ENCODE measurements at places on chromosomes 5 and 9.
A peak's percentile ranks its signal among the peaks of the same experiment; 100 is the strongest.

GRCh38 chr9:128625391-128626146 lies 31.1 kb downstream of the DYNC2I2 start:
- no peak for DNase-seq

DNA sequence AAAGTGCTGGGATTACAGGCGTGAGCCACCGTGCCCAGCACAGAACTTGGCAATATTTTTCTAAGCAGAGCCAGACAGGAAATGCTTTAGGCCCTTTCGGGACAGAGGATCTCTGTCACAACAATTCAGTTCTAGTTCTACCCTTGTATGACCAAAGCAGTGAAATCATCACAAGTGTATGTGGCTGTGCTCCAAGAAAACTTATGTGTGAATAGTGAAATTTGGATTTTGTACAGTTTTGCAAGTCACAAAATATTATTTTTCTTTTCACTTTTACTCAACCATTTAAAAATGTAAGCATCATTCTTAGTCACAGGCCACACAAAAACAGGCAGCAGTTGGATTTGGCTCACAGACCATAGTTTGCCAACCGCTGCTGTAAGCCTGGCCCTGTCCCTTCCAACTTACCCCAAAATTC lies 20.4 kb upstream of the PRUNE2 start:
- DNase-seq, result peak; percentile 92

GRCh38 chr9:69190863-69191181 lies 16.7 kb downstream of the TJP2 start:
- DNase-seq, result no peak

DNA sequence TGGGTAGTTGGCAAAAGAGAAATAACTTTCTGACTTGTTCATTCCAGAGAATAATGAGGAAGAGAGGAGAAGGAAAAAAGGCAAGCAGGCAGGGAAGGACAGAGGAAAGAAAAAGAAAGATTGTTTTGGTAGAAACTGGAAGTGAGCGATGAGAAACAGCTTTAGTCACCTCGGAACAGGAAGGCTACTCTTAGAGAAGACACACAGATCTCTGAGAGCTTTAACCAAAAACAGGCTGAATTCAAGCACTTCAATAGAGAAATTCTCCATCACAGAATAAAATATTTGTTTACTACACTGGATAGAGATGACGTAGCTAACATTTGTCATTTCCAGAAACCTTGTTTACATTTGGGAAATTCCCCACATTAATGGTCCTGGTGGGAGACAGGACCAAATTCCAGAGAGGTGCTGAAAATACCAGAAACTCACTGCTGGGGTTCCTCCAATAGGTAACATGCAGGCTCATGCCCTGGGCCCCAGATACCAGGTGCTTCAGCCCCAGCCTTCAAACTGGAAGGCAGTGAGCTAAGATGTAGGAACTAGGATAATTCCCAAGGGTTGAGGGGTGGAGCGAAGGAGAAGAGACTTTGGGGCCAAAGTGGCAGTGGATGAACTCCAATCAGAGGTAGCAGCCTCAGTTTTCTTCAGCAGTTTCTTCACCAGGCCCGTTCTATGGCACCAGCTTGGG lies 227.7 kb upstream of the GRAMD2B start:
- DNase-seq, result no peak

DNA sequence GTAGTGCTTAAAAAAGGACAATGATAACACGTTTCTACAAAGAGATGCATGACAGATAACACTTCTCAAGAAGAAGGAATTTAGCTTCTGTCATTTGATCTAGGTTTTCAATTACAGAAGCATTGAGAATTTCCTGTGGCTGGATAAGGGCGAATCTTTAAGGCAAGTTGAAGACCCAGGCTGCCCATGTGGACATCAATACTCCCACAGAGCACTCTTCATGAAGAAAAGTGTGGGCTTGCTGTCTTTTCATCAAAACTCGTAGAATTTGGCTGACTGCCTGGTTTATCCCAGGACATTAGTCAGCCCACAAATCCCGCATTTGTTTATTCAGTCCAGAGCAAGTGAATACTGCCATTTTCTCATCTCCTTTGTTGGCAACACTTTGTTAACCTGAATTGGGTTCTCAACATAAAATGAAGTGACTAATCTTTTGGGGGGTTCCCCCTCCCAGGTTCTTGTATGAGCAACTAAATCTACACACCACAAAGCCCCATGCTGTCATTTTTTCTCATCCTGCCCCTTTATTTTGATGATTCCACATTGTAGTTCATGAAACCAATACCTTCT lies 43.4 kb upstream of the CDKN2B start:
- DNase-seq, result peak; percentile 97

DNA sequence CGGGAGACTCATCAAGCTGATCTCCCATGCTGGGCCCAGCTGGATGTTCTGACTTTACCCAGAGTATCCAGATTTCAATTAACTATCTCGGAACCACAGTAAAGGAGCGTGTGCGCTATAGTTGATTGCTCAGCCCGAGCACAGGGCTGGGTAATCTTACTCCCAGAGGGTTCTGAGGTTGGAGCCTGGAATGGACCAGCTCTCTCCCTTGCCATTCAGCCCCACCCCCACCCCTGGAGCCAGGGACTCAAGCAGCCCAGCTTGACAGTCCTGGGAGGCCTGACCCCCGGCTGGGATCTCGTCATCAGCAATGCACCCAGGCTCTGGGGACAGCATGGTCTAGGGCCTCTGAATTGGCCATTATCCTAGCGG lies 23.7 kb upstream of the PTGES start:
- DNase-seq, result no peak

GRCh38 chr5:175694371-175695160 lies 36.7 kb downstream of the HRH2 start:
- DNase-seq, result no peak

DNA sequence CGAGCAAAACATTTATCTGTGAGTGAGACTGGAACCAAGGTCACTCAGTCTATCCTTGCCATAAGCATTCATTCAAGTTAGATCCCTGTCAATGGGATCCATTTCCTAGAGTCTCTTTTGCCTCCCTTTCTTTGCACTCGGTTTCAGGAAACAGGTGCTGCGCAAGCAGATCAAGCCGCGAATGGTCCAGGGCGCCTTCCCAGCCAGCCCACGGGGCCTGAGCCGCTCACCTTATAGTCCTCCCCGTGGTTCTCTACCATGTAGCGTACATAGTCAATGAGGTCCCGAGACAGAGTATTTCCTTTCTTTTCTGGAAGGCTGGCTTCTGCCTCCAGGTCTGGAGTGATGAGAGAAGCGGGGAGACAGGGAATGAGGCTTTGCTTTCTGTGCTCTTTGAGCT lies 3.4 kb downstream of the NOP16 start:
- no peak for DNase-seq

DNA sequence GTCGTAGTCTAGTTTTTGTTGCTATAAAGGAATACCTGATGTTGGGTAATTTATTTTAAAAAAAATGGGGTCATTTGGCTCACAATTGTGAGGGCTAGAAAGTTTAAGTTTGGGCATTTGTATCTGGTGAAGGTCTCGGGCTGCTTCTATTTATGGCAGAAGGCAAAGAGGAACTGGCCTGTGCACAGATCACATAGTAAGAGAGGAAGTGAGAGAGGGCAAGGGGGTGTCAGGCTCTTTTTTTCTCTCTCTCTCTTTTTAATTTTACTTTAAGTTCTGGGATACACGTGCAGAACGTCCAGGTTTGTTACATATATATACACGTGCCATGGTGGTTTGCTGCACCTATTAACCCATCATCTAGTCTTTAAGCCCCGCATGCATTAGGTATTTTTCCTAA lies 453.3 kb downstream of the DIRAS2 start:
- no peak for DNase-seq

GRCh38 chr5:150073086-150073625 lies 13.2 kb downstream of the CSF1R start:
- no peak for DNase-seq

DNA sequence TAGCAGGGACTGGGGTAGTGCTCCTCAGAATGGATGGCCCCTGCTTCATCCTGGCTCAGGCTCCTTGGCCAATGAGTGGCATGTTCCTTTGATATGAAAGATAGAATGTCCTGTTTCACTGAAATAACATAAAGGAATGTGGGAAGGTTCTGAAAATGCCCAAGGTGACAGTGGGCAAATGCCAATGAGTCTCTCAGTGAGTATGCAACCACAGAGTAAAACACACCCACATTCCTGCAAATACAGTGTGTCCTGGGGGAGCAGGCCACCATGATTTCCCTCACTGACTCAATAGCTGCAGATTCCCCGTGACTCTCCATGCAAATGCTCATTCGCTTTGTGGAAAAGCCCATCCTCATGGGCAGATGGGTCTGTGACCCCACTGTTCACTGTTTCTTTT lies 36.4 kb downstream of the ZNF366 start:
- DNase-seq, result peak; percentile 60

Measured in HS-5 (cell line).